Left renal pelvis (tissue), 4 donors: ENCODE measurements at places on chromosomes 12 and 14.

GRCh38 chr14:93160353-93160801 lies 24.3 kb downstream of the MOAP1 start:
- DNase-seq = no peak

DNA sequence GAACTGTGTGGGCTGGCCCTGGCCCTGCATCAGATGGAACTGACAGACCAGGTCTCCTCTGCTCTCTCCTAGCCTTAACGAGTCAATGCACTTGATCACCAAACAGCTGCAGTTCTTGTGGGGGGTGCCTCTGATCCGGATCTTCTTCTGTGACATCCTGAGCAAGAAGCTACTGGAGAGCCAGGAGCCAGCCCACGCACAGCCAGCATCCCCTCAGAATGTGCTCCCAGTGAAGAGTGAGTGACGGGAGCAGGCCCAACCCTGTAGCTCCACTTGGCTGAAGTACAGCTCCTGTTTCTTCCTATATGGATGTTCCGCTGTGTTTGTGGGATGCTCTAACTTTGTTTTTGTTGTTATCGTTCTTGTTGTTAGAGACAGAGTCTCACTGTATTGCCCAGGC lies 23.9 kb downstream of the UBE3B start:
- DNase-seq = no peak

- no peak for DNase-seq
Observed at GRCh38 chr12:96350982-96351381, 49.3 kb downstream of the CDK17 start.

DNA sequence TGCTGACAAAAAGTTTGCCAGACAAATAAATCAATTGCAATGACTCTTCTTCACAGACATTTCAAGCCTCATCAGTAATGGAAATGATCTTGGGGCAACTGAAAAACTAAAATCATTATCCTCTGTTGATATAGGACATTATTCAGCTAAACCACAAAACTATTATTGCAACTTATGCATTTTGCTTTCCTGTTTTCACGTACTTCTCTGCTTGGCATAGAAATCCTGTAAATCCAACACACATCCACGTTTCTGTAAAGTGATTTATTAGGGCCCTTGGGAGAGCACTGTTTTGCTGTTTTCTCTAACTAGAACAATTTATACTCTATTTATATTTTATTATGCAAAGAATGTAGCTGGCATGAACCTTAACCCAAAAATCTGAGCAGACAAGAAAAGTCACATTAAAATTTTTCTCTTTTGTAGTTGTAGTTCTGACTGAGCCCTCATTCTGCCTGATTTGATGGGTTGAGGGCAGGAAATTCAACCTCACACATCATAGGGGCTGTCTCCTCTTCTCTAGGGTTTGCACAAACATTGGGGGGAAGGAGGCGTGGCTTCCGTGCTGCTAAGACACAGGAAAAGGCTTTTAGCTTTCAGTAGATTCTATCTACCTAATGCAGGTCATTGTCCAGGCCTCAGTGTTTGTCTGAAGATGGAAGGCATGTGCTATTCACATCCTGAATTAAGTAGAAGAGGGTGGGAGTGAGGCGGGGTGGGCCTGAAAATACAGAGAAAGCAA lies 11.5 kb upstream of the NUP107 start:
- no peak for DNase-seq

- DNase-seq = no peak
Observed at GRCh38 chr12:48907245-48907644, 18.0 kb downstream of the FKBP11 start.

DNA sequence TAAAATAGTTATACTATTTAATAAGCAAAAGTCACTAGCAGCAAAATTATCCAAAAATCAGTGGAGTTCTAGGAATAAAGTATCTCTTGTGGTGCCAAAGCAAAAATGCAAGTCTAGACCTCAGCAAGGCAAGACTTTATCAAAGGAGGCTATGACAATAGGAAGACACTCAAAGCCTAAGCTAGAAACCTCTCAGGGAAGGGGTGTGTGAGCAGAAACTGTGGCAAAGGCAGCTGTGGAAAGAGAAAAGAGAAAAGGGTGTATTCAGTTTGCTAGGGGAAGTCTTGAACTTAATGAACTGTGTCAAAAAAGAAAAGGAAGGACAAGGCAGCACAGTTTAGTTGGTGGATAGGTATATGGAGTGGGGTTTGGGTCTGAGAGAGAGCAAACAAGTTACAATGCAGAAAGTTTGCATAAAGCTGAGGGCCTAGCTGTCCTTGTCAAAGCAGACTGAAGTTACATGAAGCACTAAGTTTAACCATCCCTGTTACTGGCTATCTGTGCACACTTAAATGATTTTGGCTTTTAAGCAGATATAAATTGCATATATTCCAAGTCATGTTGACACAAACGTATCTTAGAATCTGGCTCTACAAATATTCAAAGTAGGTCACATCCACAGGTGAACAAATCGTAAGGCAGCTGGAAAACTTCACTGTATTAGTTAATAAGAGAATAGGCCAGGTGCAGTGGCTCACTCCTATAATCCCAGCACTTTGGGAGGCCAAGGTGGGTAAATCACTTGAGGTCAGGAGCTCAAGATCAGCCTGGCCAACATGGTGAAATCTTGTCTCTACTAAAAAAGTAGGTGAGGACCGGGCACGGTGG lies 31.0 kb upstream of the AMN1 start:
- no peak for DNase-seq
